AG04450 (cell line): ENCODE measurements at places on chromosomes 6 and 20.
A peak's percentile ranks its signal among the peaks of the same experiment; 100 is the strongest.

DNA sequence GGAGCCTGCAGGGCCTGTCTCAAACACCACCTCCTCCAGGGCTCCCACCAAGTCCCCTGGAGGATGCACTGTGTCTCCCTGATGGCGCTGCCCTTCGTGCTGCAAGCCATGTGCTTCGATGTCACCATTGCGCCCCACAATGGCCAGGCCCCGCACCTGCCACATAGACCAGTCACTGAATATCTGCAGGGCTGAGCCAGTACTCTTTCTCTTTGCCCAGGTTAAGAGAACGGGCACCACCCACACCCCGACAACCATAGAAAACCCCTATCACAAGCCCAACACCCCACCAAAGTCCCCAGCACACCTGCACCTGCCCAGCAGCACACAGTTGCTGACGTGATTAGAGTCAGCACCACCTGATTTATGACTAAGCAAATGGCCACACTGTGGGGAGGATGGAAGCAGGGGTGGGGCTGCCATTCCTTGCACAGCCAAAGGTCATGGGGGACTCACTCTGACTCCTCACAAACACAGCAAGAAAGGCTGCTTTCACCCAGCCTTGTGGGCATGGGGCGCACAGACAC lies 104.3 kb downstream of the SLC23A2 start:
- DNase-seq, result no peak

- no peak for DNase-seq
These were observed 33.7 kb downstream of the PYGB start for GRCh38 chr20:25281541-25281991.

DNA sequence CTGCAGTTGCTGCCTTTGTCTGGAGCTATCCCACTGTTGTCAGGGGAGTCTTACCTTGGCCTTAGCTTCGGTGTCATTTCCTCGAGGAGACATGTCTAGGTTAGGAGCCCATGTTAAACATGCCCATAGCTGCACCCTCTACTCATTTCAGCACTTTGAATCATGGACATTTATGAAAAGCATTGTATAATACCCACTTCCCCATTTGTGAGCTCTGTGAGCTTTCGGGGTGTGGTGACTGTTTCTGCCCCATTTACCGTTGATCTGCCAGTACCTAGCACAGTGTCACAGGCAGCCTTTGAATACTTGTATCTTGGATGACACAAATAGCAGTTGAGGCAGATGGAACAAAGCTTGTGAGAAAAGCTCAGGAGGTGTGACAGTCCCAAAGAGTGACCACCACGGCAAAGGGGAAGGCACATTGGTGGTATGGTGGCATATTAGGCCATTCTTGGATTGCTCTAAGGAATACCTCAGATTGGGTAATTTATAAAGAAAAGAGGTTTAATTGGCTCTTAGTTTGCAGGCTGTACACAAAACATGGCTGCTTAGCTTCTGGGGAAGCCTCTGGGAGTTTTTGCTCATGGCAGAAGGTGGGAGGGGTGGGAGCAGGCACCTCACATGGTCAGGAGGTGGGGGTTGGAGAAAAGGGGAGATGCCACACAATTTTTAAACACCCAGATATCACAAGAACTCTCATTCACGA lies 42.0 kb downstream of the JARID2 start:
- DNase-seq, result no peak

DNA sequence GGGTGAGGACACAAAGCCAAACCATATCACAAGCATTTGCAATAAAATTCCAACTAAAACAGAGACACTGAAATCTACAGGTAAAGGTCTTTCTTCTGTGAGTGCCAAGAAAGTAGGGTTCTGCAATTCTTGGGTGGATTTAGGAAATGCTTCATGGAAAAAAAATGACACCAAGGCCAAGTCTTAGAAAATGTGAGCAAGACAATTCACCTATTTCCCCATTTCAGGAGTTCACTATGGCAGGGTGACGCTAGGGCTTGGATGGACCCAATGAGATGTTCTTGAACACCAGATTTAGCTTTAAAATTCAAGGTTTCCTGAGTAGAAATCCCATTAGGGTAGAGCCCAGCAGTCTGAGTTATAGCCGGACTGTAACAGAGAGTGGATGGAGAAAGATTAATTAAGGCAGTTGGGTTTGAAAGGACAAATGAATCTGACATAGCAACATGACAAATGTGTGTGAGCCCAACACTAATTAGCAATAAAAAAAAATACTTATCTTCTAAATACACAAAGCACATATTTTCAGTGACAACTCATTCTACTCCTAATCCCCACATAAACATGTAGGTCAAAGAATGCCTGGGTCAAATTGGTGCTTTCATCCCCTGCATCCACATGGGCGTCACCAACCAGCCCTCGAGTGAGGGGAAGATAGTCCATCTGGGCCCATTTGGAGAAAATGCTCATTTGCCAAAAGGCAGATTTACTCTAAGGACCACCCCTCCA lies 180.4 kb upstream of the JARID2 start:
- peak; percentile 90 for DNase-seq

GRCh38 chr6:140095532-140095931 lies 721.1 kb upstream of the CITED2 start:
- no peak for DNase-seq

GRCh38 chr20:25008388-25009217 lies 16.1 kb upstream of the APMAP start:
- DNase-seq, result no peak

DNA sequence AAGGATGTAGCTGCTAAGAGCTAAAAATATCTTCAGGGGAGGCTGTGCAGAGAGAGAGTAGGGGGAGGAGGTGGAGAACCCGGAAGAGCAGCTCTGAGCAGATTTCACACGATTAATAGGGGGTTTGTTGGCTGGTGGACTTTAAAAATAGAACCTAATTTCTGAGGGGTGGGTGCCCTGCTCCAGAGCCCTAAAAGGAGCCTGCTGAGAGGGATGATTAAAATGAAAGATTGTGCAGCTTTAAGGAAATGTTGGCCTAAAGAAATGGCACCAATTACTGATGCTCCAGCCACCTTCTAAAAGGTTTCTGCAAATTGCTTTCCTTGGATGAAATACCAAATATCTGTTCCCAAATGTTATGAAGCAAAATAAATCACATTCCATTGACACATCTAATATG lies 202.8 kb upstream of the BTBD3 start:
- no peak for DNase-seq

DNA sequence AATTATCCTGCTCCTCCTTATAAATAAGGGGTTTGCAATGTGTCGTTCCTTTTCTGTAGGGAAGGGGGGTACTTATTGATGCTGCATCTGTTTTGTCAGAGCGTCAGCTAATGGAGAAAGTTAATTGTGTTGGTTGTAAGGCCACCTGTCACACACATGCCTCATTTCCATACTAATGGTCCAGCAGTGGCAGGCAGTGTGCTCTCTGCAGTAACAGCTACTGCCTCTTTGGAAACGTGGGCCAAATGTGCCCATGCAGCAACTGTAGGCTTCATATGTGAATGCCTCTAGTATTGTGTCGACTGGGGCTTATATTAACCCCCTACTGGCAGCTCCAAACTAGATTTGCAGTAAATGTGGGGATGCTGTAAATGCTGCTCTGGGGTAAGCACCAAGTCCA lies 56.3 kb upstream of the OLIG3 start:
- DNase-seq, result no peak

DNA sequence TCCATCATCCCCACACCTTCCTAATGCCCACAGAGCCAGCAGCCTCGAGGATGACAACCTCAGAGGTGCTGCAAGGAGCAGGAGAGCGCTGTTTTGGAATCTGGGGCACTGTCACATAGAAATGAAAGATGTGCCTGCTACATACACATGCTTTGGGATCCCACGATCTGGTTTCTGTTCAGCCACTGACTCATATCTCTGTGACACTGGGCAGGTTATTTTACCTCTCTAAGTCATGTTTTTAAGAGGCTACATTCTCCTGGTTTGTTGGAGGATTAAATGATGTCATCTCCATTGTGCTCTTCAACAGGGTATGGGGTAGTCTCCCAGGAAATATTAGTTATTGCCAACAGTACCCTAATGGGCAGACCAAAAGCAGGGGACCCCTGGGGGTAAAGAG lies 32.6 kb upstream of the TAB2 start:
- DNase-seq, result no peak

GRCh38 chr6:125922322-125922860 lies 34.2 kb upstream of the HINT3 start:
- no peak for DNase-seq

DNA sequence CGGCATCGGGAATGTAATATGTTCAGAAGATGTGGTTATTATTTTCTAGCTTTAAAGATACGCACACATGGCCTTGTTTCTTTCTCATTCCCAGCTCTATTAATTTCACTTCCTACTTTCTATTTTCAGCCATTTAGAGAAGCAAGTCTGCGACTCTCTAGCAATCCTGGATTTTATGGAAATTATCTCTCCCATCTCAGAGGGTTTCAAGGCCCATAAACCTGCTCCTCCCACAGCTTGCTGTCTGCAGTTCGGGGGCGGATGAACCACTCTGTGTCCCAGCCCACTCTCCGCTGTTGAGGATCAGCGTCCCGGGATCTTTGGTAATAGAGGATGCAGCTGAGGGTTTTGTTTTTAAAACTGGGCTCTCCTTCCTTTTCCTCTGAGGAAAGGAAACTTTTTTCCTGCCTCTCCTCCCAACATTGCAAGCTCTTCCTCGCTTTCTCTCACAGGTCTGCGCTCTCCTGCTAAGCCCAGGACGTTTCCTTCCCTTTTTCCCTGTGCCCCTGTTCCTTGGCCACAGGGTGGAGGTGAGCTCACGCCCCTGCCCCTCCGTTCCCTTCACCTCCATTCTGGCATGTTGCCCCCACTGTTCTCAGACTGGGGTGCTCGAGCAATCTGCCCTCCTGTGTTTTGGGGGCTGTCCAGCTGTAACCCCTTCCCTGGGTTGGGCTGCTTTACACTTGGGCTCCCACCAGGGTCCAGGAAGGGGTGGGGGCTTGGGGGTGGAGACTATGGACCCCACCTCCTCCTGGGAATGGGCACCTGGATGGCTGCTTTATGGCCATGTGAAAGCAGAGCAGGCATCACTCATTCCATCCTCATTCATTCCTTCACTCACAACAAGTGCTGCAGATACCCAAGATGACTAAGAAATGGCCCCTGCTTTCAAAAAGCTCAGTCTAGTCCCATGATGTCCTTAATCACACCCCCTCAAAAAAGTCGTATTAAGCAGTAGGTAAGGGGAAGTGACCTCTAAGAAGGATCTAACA lies 54.9 kb downstream of the ZBTB9 start:
- DNase-seq, result no peak

GRCh38 chr20:44603327-44603726 lies 20.9 kb downstream of the PKIG start:
- DNase-seq, result no peak

DNA sequence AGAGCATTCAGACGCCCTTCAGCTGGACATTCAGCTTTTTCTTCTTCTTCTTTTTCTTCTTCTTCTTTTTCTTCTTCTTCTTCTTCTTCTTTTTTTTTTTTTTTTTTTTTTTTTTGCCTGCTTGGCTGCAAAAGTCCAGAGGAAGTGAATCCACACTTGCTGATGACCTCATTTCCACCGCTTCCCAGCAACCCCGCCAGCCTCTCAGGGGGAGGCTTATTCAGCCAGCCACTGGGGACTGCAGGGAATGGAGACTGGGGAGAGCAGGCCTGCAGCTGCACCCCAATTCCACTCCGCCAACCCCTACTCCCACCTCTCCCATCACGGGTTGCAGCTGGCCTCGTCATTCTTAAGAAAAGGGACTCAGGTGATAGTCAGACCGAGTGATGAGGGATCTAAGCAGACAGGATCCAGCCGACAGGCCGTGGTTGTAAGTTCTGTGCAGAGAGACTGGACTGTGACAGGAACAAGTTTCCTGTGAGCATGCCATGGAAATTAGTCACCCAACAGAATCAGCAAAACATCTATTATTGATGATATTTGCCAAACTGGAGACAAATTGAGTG lies 59.0 kb upstream of the QKI start:
- DNase-seq, result no peak

DNA sequence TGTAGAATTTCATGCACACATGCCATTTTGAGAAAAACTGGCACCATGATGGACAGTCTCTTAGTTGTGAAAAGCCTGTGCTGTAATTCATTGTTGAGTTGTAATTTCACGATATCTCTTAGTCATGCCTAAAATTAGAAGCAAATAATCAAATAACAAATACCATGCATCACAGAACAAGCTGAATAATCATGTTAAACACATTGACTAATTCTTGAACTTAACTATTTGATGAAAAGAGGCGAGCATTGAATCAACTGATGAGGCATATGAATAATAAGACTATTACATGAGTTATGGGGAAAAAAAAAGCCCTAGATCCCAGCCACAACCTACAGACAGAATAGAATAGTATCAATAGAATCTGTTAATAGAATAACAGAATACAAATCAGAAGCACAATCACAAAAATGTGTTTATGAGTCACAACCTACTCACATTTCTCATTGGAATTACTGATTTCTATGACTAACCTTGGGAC lies 14.2 kb upstream of the RNF217 start:
- DNase-seq, result no peak

- DNase-seq, result peak; percentile 57
These were observed 65.6 kb upstream of the KIF13A start for GRCh38 chr6:18053078-18053477.

DNA sequence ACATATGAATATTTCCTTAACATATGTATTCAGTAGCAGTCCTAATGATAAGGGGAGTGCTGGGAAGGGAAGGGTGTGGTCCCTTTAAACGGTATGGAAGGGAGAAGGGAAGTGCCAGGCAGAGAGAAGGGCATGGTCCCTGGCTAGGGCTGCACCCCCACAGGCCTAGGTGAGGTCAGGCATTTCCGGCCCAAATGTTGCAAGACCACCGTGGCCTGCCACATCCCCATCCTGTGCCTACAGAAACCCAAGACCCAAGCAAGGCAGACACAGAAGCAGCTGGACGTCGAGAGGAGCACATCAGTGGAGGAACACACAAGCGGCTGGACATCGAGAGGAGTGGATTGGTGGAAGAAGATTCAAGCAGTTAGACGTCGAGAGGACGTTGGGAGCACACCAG lies 5.9 kb downstream of the RRAGD start:
- DNase-seq, result no peak

- no peak for DNase-seq
These were observed 19.5 kb downstream of the TMEM151B start for GRCh38 chr6:44289726-44290260.
